Stimulated activated CD4-positive, alpha-beta T cell treated with anti-CD3 and anti-CD28 coated beads, Interleukin-12 subunit alpha, Interleukin-12 subunit beta, amount 100 ng/mL, for 24 hours (primary cell): ENCODE measurements at places on chromosomes 7 and 10.

DNA sequence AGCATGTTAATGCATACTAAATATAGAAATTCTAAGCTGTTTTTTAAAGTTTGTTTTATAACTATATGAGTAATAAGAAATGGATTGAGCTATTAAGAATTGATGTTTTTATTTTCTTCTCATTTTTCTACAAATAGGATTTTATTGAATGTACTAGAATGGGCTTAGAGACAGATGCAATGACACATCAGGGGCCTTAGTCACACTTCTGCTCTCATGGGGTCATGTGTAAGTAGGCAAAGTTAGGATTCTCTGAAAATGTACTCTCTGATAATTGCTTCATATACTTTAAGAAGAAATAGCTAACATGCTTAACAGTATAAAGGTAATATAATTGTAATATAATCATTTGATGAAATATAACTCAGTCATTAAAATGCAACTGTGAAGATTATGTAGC, 154.6 kb downstream of the ZNF438 start:
- no peak for DNase-seq

- no peak for DNase-seq
These were observed 264.0 kb downstream of the INHBA start for GRCh38 chr7:41438705-41439514.

DNA sequence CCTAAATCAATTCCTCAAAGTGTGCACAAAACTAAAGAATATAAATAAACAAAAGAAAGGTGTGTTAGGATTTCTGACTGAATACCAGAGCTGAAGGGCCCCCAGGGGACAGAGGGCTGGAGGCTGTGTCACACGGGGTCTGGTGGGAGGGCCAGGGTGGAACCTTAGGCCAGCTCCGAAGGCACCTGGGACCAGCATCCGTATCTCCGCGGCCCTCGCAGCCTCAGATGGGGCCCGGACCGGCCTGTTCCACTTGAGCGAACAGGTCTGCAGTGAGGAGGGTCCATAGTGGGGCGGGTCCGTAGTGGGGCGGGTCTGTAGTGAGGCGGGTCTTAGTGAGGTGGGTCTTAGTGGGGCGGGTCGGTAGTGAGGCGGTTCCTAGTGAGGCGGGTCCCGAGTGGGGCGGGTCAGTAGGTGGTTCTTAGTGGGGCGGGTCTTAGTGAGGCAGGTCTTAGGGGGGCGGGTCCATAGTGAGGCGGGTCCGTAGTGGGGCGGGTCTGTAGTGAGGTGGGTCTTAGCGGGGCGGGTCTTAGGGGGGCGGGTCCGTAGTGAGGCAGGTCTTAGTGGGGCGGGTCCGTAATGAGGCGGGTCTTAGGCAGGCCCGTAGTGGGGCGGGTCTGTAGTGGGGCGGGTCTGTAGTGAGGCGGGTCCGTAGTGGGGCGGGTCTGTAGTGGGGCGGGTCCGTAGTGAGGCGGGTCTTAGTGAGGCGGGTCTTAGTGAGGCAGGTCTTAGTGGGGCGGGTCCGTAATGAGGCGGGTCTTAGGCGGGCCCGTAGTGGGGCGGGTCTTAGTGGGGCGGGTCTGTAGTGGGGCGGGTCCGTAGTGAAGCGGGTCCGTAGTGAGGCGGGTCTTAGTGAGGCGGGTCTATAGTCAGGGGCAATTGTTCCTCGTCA, 15.1 kb downstream of the GPR146 start:
- no peak for DNase-seq

- no peak for DNase-seq
These were observed 28.7 kb upstream of the ARHGAP22 start for GRCh38 chr10:48633381-48634197.

DNA sequence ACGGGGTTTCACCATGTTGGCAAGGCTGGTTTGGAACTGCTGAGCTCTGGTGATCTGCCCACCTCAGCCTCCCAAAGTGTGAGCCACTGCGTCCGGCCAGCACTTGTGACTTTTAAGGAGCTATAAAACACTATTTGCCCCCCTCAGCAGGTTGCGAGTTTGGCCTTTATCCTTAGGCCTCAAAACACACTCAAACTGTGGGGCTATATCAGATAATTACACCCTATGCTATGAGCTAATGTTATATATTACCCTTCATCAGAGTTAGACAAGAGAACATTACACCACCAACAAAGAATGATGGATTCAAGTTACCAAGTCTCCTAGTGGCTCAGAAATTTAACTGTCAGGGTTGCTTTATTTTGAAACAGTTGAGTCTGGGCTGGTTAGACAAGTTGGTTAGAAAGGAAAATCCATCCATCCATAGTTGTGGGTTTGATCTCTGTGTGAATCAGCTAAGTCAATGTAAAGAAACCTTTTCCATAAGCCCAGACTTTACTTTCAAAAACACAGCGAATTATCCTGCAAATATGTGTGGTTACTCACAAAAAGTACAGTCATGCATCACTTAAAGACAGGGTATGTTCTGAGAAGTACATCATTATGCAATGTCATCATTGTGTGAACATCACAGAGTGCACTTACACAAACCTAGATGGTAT, 115.8 kb downstream of the SEMA3D start:
- no peak for DNase-seq

DNA sequence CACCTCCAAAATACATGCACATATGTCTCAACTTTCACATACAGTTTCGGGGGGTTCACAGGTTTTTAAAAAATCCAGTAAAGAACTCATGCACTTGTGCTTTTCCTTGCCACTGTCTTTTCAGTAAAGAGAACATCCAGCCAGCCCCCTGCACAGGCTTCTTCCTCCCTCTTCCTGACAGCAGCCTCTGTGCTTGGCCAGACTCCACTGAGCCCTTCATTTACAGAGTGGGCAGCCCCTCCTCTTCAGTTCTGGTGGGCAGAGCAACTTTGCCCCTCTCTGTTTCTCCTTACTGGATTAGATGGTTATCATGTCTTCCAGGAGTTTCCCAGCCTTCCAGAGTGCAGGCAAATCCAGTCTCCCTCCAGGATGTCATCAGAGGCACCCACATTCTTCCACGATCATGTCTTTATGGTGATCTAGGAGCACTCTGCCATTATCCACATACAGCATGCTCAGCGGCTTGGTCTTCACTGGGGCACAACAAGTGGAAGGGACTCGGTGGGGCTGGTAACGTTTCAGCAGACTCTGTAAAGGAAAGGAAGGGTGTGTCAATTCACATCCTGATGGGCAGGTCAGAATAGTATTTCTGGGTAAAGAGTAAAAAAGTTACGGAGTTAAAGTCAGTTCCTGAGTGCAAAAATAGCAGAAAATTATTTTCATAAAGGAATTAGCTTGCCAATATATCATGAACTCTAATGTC, 8.8 kb downstream of the NODAL start:
- DNase-seq, result no peak

- DNase-seq, result no peak
These were observed 97.6 kb downstream of the LYZL1 start for GRCh38 chr10:29386342-29386999.

DNA sequence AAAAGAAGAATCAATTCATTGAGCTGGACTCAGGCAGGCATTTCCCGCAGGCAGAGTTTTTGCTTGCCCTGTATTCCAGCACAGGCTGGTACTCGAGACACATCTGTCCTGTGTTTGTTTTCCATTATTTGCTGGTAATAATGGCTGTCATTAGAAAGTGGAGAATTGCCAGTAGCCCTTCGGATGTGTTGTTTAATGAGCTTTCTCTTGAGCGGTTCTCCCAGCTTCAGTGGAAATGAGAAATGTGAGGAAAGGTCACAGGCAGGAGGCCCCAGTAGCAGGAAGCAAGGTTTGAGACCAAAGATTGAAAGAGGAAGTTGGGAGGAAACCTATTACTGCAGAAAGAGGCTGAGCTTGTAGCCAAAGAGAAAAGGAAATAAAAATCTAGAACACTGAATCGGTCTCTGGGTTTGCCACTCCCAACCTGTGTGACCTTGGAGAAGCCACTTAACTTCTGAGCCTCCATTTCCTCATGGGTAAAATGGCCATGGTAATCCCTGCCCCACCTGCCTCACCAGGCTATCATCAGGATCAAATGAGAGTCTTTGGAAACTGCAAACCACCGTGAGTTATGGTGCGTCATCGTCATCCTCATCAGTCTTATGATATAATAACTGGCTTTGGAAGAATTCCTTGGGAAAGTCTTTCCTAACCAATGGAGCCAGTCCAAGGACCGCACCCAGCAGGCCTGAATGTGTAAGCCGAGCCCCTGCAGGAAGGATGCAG, 67.7 kb downstream of the TACR2 start:
- DNase-seq, result no peak

DNA sequence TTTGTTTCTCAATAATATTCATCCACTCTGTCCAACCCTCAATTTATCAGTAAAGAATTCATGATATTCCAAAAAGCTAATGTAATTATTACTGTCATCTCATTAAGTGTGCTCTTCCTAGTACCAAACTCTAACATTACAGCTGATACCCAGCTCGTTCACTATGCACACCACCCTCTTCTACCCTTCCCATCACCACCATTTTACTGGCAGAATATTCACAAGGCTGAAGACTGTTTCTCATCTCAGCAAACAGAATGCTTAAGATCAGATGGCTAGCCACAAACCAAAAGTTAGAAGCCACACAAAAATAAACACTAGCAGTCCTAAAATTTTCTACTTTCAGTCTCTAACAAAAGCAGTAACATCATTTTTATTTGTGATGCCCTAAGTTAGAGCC, 121.5 kb downstream of the SRPK2 start:
- no peak for DNase-seq

DNA sequence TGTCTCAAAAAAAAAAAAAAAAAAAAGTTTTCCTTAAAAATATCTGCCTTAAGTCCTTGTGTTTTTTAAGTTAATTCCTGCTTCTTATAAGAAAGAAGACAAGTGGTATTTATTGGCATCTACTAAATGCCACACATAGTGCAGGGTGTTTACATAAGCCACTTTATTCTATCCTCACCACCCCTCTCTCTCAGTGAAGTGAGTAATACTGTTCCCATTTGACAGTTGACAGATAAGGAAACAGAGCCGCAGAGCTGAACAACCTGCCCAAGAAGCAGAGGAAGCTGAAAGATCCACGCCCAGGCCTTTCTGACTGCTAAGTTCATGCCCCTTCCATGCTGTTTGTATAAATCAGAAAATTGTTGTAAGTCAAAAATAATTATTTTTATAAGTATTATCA, 54.1 kb downstream of the ABLIM1 start:
- DNase-seq, result no peak

GRCh38 chr10:119301397-119301796, 94.0 kb downstream of the GRK5 start:
- peak; percentile 39 for DNase-seq

GRCh38 chr7:29442146-29442545, 121.5 kb upstream of the PRR15 start:
- DNase-seq, result no peak

GRCh38 chr7:68015122-68015977, 1018.7 kb downstream of the TYW1 start:
- no peak for DNase-seq

GRCh38 chr7:150361402-150361801, 7.2 kb upstream of the REPIN1 start:
- no peak for DNase-seq

GRCh38 chr10:29805134-29805723, 170.5 kb upstream of the SVIL start:
- DNase-seq, result no peak

DNA sequence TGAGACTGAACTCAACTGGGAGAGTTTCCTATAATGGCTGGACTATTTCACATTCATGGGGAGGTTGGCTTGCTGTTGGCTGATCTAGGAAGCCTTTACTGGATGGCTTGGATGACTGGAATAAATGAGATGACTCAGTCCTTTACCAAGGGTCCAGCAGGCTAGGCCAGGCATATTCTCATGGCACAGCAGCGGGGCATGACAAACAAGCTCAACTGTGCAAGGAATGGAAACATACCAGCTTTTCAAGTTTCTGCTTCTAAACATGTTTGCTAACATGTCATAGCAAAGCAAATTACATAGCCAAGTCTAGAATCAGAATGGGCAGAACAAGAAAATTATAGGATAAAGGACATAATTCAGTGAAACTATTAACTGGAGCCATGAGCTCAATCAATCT, 46.8 kb upstream of the CRTAC1 start:
- no peak for DNase-seq

DNA sequence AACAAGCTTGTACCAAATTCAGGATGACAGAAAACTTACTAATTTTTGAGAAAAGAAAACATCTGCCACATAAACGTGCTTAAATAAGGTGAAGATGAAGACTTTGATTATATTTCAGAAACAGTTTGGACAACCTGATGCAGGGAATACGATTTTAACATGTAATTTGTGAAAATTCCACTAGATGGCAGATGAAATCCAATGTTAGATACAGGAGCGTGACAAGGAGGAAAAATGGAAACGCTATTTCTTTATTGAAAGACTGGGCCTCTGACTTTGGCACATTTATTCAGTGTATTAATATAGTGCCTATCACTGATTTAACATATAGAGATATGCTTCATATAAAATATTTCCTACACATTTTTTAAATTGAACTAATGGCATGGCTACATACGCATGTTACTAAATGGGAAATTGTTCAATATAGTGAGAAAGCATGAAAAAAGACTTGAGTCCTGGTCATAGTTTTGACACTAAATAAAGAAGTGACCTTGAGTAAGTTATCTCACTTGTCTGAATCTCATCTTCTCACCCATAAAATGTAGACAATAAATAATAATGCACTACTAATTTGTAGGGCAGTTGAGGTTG, 60.7 kb downstream of the CD36 start:
- DNase-seq, result no peak

GRCh38 chr7:110418659-110419280, 672.2 kb upstream of the LRRN3 start:
- DNase-seq, result no peak

- DNase-seq, result no peak
These were observed 2.1 kb downstream of the CLDN15 start for GRCh38 chr7:101235522-101235921.

DNA sequence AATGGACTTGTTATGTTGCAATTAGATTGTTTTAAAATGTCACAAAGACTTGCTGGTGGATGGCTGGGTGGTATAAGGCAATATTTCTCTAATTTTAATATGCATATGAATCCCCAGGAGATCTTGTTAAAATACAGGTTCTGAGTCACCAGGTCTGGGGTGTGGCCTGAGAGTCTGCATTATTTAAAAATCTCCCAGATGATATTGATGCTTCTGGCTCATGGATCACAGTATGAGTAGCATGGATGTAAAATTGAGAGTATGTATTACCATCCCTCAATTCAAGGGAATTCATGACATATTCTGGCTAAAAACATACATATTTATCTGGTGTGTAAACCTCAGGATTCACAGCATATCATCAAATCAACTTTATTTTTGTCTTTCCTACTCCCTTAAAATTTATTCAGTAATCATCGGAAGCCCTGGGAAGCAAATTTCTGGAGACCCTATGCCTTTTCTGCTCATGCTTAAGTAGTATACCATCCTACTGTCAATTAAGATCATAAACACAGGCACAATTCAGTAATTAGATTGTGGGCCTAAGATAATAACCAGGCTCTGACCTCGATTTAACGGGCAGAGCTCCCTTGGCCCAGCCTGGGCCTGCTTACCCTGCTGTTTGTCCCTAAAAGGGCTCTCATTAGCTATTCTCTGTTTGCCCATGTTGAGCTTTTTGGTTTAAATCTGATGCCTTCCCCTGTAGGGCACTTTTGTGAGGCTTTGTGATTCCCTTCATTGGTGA, 29.6 kb upstream of the ICA1 start:
- no peak for DNase-seq
